CD8-positive, alpha-beta memory T cell (primary cell): ENCODE measurements at places on chromosomes 5 and 9.
A peak's percentile ranks its signal among the peaks of the same experiment; 100 is the strongest.

GRCh38 chr9:38768351-38768761 is 48.4 kb upstream of the FAM240B start:
- no peak overlapping the region for H3K27ac ChIP-seq
- H3K27me3 ChIP-seq: no peaks in the 10 kb centered on the region
- no peaks in the 10 kb centered on the region for H3K4me1 ChIP-seq

- H3K36me3 ChIP-seq: peaks cover 69% of the 10 kb centered on the region
- H3K27ac ChIP-seq: no peak overlapping the region
- no peaks in the 10 kb centered on the region for H3K4me1 ChIP-seq
- H3K27me3 ChIP-seq: no peaks in the 10 kb centered on the region
Observed at GRCh38 chr9:131461166-131461565, 41.6 kb upstream of the POMT1 start.

- no peaks in the 10 kb centered on the region for H3K27me3 ChIP-seq
- no peaks in the 10 kb centered on the region for H3K4me1 ChIP-seq
- DNase-seq: no peak
- no peaks in the 10 kb centered on the region for H3K36me3 ChIP-seq
- H3K4me3 ChIP-seq: no peak overlapping the region
Observed at GRCh38 chr5:88644676-88645075, 238.3 kb downstream of the MEF2C start.

GRCh38 chr5:177389241-177390169 is 5.3 kb downstream of the SLC34A1 start:
- H3K27me3 ChIP-seq: no peaks in the 10 kb centered on the region
- peak overlapping the region; percentile 18 for H3K4me3 ChIP-seq
- DNase-seq: peak; percentile 45
- no peaks in the 10 kb centered on the region for H3K36me3 ChIP-seq

- no peak for DNase-seq
- peaks cover under 1% of the 10 kb centered on the region for H3K36me3 ChIP-seq
- H3K4me1 ChIP-seq: no peaks in the 10 kb centered on the region
- H3K27me3 ChIP-seq: no peaks in the 10 kb centered on the region
Observed at GRCh38 chr9:107338911-107339659, 56.0 kb downstream of the RAD23B start.

DNA sequence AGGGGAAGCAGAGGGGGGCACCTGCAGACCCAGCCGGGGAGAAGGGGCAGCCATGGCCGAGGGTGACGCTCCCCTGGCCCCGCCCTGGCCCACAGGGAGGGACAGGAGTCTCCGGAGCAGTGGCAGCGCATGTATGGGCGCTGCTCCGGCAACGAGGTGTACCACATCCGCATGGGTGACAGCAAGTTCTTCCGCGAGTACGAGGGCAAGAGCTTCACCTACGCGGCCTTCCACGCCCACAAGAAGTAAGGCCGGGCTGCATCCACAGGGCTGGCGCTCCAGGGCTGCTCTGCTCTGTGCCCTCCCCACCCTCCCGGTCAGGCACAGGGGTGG is 68.2 kb downstream of the KCNT1 start:
- H3K4me3 ChIP-seq: no peak overlapping the region
- no peaks in the 10 kb centered on the region for H3K36me3 ChIP-seq
- no peak overlapping the region for H3K27ac ChIP-seq
- no peaks in the 10 kb centered on the region for H3K27me3 ChIP-seq
- no peak for DNase-seq

DNA sequence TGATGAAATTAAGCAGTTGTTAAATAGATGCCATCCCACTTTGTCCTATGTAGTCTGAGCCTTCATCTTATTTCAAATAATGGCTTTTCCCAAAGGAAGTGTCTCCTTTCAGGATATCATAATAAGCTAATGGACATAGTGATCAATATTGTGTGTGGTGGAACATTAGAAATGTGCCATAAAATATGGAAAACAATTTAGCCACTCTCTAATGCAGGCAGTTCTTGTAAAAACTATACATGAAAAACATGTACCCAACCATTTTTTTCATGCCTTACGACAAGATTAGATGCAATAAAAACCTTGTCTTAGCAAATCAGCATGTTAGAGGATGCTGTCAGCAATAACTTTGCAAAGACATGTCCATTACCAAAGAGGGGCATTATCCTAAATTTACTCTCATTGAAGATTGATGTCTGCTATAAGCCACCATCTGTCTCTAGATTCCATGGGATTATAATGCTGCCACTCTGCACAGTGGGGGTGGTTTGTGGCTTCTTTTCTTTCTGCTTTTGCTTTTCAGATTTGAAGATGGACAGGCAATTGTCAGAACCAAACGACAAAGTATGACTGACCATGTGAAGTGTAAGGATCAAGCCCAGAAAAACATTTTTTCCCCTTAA is 724.0 kb upstream of the ZNF608 start:
- no peaks in the 10 kb centered on the region for H3K27me3 ChIP-seq
- H3K36me3 ChIP-seq: no peaks in the 10 kb centered on the region
- no peak overlapping the region for H3K4me3 ChIP-seq
- DNase-seq: no peak
- no peaks in the 10 kb centered on the region for H3K4me1 ChIP-seq
